IMR-90 (cell line): ENCODE measurements at places on chromosomes 1 and 21. TPM values are rescaled to one million over a fixed set of nuclear protein-coding genes. Genes with fewer than 3 reads are reported as not detected.

- no peak for DNase-seq
These were observed 74.7 kb downstream of the ARHGEF16 start for GRCh38 chr1:3529099-3529729.

DNA sequence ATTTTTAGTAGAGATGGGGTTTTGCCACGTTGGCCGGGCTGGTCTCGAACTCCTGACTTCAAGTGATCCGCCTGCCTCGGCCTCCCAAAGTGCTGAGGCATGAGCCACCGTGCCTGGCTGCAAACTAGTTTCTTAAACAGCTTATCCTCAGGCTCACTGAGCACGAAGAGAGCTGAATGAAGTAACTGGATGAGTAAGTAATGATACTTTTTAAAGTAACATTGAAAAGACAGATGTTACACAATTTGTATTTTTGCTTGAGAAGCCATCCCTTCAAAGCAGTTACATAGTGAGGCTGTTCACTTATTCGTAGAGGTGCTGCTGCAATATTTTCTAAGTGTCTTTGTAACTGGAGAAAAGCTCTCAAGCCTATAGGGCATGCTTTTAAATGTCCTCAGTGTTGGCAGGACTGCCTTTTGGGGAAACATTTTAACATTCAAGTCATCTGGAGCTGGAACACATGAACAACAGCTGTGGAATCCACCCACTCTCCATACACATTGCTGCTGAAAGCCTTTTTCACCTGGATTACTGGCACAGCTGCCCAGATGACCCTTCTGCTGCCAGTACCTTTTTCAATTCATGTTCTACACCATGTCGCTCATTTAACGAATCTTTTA, 2.7 kb upstream of the YBX1 start:
- peak; percentile 67 for DNase-seq

GRCh38 chr21:34722684-34723300, 54.0 kb downstream of the CLIC6 start:
- DNase-seq = no peak

YOD1 gene
- 5.4 and 10.3 TPM in 2 replicates for total RNA-seq

DNA sequence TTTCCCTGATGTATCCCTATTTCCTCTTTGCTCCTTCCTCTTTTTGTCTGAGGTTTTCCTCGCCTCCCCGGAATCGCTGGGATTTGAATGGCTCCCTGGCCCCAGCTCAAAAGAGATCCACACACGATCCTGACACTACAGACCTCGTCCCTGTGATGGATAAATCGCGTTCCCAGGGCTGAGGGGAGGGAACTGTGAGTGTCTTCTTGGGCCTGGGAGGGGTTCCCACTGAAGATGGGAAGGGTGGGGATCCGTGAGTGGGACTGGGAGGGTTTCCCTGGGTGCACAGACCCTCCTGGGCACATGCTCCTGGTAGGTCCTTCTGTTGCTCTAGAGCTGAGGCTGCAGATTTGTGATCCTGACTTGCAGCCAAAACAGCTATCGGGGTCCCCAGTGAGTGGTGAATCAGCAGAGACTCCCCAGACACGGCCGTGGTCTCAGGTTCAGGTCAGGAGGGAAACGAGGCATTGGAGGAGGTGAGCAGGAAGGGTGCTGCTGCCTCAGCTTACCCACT, 591.0 kb downstream of the PTPRU start:
- DNase-seq = no peak

DNA sequence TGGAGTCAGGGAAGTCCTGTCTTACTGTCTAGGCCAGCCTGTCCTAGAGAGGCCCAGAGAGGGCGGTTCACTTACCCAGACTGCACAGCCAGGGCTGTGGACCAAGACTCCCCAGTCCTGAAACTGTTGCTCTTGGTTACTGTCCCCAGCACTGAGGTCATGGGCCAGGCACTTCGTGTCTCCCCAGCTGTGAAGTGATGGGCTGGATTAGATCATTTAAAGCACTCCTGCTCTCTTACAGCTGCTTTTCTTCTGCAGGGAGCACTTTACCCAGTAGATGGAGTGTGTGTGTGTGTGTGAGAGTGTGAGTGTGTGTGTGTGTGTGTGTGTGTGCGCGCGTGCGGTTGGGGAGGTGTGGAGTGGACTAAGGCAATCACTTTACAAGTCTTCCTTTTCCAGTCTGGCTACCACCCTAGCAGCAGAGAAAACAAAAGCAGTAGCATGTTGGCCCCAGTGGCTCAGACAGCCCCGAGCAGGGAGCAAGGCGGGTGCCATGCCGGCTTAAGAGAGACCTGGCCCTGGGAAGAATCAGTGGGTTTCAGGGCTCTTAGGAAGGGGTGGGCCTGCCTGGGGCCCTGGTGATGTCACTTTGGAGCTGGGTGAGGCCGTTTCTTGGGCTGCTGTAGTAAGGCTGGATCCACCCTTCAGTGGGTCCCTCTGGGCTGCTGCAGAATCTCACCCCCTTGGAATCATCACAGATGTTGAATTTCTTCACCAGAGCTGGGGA, 2.4 kb downstream of the SPSB1 start:
- peak; percentile 76 for DNase-seq

DNA sequence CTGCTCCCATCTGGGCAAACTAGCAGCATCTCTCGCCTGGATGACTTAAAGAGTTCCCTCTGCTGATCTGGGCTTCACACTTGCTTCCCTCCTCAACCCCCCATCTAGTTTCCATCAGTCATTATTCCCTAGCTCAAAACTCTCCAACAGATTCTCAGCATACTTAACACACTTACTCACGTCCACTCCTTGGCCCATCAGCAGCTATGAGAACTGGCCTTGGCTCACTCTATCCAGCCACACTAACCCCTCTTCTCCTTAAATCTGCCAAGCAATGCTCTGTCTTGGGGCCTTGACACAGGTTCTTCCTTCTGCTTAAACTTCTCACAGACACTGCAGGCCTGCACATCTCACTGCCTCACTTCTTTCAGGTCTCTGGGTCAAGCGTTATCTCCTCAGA, 41.6 kb downstream of the GNG12 start:
- DNase-seq = peak; percentile 93

LCE2D gene
- total RNA-seq = not detected in 2 replicates

OR2M3 gene
- total RNA-seq = not detected in 2 replicates

FAM163A gene
- not detected in 2 replicates for total RNA-seq

DNA sequence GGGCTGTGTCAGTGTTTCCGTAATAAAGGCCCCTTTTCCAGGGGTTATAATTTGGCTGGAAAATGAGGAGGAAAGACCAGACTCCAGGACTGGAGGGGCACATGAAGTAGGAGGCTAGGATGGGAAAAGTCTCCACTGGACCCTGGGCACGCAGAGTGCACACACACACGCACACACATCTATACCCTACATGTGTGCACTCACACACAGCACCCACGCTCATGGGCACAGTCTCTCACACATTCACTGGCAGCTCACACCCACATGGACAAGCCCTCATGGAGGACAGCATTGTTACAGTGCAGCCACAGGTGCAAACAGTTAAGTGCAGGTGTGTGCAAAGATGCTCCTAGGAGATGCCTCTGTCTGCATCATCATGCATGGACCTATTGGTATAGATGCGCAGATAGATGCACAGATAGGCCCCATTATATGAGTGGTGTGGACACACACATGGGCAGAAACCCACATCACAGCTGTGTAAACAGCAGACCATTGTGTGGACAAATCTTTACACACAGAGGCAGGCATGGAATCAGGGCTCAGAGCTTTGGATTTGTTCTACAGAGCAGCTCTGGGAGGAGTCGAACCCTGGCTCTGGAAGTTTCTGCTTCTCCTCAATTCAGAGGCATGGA, 9.1 kb upstream of the RUNX3 start:
- DNase-seq = no peak

DNA sequence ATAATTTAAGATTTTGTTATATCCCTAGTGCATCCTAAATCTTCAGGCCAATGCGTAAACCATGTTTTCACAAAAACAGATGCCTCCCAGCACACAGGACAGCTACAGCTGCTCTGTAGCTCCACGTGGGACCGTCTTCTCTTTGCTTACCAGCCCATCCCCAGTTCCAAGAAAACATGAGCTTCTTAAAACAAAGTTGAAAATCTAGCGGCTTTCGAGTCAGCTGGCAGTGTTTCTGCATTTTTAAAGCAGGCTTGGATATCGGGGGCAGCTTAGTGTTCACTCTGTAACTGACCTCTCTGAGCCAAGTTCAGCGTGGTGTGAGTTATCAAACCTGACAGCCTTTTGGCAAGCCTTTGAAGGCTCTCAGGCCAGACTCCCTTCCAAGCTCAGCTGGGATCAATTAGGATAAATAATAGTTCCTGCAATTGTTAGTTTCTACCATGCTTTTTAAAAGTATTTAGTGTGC, 881.5 kb downstream of the LTN1 start:
- DNase-seq = peak; percentile 92

CADM3 gene
- total RNA-seq = not detected in 2 replicates

DNA sequence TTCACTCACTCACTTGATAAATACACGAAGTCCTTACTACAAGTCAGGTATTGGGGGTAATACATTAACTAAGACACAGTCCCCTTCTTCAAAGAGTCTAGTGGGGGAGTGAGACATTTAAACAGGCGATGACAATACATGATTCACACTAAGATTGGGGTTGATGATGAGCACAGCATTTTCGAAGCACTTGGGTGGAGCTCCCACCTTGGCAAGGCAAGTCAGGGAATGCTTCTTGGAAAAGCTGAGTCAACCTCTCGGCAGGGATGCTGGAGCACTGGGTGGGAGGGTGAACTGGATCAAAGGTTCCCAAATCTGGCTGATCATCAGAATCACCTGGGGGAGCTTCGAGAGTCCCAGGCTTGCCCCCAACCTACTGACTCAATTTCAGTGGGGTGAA, 57.9 kb upstream of the ENAH start:
- DNase-seq = peak; percentile 22

SGIP1 gene
- 27.1 and 43.6 TPM in 2 replicates for total RNA-seq

DNA sequence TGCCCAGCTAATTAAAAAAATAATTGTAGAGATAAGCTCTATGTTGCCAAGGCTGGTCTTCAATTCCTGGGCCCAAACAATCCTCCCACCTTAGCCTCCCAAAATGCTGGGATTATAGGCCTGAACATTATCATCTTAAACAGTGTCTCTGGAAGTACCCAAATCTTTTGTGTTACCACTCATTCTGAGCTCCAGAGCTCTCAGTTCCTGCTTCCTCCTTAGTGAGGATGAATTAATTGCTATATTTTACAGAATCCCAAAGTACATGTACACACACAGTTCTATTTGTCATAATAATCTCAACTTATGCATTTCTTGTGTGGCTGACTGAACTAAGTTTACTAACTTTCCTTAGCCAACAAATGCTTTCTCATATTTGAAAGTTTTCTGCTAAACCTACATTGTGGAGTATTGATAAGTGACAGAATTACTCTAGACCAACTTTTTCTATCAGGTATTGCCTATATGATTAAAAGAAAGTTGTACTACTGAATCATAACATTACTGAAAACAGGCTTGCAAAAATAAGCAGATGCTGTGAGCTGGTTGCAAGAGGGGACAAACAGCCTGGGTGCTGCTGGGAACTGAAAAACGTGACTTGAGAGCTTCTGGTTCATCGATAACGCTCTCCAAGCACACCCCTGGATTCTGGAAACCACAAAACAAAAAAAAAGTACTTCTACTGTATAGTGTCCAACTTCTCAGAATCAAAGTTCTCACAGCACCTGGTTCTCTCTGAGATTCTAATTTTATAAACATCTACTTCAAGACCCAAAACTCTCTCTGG, 15.3 kb downstream of the VAV3 start:
- DNase-seq = no peak
